ENCODE measurements at places on chromosomes 1 and 21.

DNA sequence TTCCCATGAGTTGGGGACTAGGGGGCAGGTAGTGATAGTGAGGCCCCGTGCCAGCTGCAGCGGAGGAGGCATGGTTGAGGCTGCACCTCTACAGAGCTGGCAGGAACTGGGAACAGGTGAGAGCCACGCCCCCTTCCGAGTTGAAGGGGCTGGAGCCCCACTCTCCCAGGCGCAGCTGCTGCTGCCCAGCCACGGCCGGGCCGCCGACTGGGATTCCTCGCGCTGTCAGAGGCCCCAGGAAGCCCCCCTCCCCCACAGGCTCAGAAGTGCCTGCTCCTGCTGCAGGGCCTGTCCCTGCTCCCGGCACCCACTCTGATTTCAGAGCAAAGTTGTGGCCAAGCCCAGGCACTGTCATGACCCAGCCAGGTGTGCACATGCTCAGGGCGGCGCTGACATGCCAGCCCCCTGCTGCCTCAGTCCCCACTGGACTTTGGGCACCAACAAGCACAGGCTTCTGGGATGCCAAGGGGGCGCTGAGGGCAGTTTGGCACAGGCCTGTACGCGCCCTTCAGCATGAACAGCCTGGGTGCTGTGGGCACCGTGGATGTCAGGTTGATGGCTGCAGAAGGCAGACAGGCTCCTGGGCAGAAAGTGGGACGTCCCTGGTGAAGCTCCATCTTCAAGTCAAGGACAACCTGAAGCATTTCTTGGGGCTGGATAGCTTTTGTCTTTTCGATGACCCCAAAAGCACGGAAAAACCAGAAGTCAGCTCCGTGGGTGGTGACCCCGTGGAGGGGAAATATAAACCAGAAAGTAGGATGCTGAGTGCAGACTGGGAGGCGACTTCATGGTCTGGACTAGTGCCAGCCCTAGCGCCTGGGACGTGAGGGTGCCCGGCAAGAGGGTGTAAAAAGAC, 121.5 kb downstream of the SIM2 start:
- H3K27ac ChIP-seq: no peak overlapping the region
- H3K36me3 ChIP-seq: no peaks in the 10 kb centered on the region
- no peak for DNase-seq
- H3K4me1 ChIP-seq: peaks cover 2% of the 10 kb centered on the region
- H3K27me3 ChIP-seq: no peaks in the 10 kb centered on the region

DNA sequence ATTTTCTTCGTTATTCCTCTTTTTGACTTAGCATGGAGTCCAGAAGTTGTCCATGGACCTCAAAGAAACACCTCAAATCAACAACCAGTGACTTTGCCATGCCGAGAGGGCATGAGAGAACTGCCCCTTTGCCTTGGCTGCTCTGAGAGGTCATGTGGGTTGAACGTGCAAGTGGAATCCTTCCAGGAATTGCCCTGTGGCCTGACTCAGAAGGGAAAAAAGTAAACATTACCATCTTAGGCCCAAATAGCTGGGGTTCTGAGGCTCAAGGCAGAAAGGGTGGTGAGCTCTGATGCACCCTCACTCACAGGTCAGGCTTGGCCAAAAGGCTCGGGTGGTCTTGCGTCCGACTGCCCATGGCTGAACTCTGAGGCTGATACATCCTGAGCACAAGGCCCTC, 15.1 kb downstream of the STUM start:
- DNase-seq: no peak
- H3K27me3 ChIP-seq: peaks cover 13% of the 10 kb centered on the region
- H3K36me3 ChIP-seq: no peaks in the 10 kb centered on the region
- H3K4me1 ChIP-seq: no peaks in the 10 kb centered on the region
- no peak overlapping the region for H3K4me3 ChIP-seq

DNA sequence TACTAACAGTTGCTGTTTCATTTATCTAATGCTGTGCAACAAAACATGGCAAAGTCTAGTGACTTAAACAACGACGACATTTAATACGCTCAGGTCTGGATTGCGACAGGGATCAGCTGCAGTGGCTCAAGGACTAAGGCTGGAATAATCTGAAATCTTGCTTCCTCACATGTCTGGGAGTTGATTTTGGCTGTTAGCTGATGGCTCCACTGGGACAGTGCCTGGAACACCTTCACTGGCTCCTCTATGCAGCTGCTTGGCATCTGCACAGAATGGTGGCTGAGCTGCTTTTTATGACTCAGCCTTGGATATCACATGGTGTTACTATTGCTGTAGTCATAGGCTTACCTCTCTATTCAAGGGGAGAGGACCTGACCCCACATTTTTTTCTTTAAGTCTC, 24.0 kb upstream of the BTG3 start:
- no peaks in the 10 kb centered on the region for H3K27me3 ChIP-seq
- DNase-seq: no peak
- H3K4me1 ChIP-seq: no peaks in the 10 kb centered on the region
- no peaks in the 10 kb centered on the region for H3K36me3 ChIP-seq

GRCh38 chr1:13818926-13819325, 118.9 kb downstream of the PRDM2 start:
- no peak for DNase-seq
- no peaks in the 10 kb centered on the region for H3K27me3 ChIP-seq
- H3K27ac ChIP-seq: no peak overlapping the region
- no peak overlapping the region for H3K4me3 ChIP-seq

DNA sequence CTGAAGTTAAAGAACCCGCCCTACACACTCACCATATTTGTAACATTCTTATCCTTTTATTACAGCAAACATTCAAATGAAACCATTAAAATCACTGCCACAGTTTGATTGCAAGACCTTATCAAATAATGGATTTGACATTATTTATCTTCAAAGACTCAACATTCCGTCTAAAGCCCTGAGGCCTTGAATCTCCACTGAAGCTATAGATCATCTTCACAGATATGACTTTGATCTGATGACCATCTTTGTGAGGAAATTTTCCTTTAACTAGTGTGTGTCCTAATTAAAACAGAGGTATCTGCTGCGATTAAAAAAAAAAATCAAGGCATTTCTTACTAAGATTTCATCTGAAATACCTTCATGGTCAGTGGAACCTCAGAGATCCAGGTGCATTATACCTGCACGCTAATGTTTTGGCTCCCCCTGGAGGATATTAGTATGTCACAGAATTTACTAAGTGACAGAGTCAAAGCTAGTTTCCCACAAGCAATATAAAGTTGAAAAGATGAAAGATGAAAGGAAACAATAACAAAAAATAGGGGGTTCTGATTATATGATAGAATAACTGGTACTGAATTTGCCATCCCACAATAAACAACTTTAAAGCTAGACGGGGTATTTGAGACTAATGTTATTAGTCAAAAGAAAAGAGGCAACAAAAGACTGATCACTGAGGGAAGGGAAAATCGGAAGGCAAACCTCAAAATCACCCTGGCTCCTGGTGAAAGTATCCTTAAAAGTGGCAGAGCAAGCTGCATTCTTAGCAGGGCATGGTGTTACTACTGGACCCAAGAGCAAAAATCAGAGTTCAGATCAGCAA, 923.4 kb downstream of the NCAM2 start:
- H3K4me1 ChIP-seq: no peaks in the 10 kb centered on the region
- no peak overlapping the region for H3K4me3 ChIP-seq
- no peak overlapping the region for H3K27ac ChIP-seq
- no peaks in the 10 kb centered on the region for H3K36me3 ChIP-seq
- DNase-seq: no peak
- no peaks in the 10 kb centered on the region for H3K27me3 ChIP-seq

DNA sequence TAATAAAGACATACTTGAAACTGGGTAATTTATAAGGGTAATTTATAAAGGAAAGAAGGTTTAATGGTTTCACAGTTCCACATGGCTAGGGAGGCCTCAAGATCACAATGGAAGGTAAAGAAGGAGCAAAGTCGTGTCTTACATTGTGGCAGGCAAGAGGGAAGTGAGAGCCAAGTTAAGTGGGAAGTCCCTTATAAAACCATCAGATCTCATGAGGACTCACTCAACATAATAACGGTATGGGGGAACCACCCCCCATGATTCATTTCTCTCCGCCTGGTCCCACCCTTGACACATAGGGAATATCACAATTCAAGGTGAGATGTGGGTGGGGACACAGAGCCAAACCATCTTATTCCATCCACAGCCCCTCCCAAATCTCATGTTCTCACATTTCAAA, 76.8 kb upstream of the ZNF678 start:
- H3K27me3 ChIP-seq: peaks cover 10% of the 10 kb centered on the region
- H3K4me3 ChIP-seq: no peak overlapping the region
- no peak overlapping the region for H3K27ac ChIP-seq
- no peaks in the 10 kb centered on the region for H3K36me3 ChIP-seq
- no peaks in the 10 kb centered on the region for H3K4me1 ChIP-seq

All from activated T-helper 2 cell treated with anti-CD3 and anti-CD28 coated beads, Interferon-gamma antibody, Interleukin-2, Interleukin-4, amounts not matched to agents 10 μg/mL and 5 μg/mL and 100 μg/mL, durations not matched to agents 14 hours and 24 hours and 36 hours (primary cell).